ENCODE measurements at places on chromosomes 5 and 9.

- DNase-seq: no peak
Observed at GRCh38 chr9:135920256-135920930, 13.0 kb upstream of the CAMSAP1 start.

DNA sequence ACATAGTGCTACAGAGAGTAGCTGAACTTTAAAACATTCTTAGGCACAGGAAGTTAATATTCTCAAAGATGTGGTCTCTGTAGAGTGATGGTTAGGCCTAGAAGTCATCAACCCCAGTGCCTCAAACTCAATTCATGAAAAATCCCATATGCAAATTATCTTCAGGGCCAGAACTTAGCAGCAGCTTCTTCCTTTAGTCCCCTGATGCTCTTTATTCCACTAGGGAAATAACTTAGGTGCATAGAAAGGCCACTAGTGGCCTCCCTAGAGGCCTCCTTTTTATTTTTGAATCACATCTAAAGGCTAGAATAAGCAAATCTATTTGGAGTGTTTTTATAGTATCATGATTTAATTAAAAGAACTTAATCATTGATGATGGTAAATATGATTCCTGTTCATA, 88.3 kb downstream of the GIN1 start:
- DNase-seq: no peak

GRCh38 chr5:168370831-168371230, 79.4 kb downstream of the WWC1 start:
- DNase-seq: no peak

DNA sequence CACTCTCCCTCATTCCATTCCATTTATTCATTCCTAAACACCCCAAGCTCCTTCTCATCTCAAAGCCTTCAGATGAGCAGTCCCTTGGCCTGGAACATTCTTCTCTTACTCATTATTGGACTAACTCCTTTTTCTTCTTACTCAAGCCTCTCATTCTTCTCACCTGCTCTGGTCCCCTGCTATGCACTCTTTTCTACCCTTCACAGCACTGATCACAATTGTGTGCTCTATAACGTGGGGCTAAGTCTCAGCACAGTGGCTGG, 212.4 kb downstream of the MAPKAP1 start:
- DNase-seq: no peak

DNA sequence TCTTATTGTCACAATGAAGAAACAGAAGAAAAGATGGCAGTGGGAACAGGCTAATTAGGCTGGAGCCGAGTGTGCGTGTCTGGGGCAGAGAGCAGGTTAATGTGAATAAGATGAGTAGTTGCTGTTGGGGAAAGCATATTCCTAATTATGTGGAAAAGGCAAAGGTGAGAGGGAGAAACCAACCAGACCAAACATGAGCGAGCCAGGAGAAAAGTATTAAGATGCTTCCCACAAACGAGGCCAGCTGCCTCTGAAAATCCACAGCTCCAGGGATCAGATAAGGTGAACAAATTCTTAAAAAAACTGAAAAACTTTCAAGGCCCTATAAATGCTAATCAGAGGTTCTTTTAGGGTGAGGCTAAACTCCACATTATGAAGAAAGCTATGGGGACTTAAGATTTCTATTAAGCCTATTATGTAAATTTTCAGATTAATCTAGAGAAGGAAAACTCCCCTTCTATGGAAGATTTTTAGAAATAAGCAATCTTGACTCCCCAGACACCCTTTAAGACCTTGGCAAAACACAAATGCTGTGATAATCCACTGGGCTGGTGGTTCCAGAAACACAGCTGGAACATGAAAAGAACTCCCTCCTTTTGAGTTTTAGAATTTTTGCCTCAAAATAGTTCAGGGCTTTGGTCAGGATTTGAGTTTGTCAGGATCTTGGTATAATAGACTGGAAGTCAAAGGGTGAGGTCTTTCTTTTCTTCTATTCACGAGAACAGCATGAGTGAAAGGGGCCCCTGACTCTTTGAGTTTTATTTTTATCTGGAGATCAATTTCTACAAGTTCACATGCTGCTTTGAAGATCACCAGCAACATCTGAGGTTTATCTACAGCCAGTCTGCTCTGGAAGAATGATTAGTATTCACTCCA, 238.1 kb downstream of the SPOCK1 start:
- DNase-seq: no peak

- DNase-seq: no peak
Observed at GRCh38 chr5:178150977-178151734, 2.5 kb downstream of the NHP2 start.

- no peak for DNase-seq
Observed at GRCh38 chr5:36276864-36277263, 24.8 kb downstream of the RANBP3L start.

DNA sequence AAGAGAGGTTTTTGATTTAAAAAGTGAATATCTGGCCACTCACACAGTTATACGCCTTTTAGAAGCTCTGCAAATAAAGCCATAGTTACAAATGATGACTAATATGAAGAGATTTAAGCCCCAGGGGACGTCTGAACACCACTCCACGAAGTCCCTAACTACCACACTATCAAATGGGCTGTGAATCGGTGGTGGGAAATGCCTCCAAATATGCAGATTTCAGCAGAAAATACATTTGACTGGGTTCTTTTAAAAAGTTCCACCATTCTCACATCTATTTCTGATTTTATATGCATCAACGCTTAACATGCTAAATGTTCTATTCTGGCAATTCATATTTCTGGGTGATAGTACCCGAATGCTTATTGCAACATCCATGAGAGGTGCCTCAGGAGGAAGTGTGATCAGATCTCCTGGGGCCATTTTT, 22.5 kb downstream of the TICAM2 start:
- peak; percentile 64 for DNase-seq

DNA sequence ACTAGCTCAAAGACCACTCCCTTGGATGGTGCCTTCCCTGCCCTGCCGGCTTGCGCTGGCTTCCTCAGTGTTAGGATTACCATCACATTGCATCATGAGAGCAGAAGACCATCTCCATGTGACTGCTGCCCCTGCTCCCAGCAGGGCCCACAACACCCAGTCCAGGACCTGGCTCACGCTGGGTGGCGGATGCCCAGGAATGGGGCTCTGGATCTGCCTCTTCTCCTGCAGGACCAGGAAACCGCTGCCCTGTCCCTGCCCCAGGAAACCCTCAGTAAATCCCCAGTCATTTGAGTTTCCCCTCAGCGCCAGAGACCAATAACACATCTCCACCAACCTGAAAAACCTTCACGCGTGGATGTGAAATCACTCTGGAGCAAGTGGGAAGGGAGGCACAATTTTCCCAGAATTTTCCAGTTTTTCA, 3.3 kb upstream of the RNF44 start:
- no peak for DNase-seq

GRCh38 chr5:67495072-67495471, 298.5 kb upstream of the CD180 start:
- DNase-seq: no peak

DNA sequence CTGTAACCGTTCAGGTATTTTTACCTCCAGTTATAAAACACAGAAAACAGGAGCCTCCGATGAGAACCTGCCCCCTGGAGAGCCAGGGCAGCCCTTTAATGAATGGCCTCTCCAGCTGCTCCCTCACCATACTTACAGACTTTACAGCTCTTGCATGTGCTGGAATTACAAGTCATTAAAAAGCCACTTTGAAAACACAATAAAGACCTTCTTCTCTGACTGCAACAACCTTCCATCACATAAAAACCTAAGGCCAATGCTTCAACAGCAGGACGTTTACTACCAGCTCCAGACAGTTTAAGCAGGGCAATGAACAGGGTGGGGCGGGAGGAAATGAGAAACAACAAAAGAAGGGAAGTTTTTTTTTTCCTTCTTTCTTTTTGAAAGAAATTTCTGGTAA, 213.8 kb downstream of the MLLT3 start:
- no peak for DNase-seq

GRCh38 chr5:32601623-32602295, 16.4 kb downstream of the SUB1 start:
- DNase-seq: no peak

GRCh38 chr9:1956958-1957357, 58.2 kb upstream of the SMARCA2 start:
- DNase-seq: no peak

GRCh38 chr9:34964458-34964857, 6.4 kb downstream of the PHF24 start:
- no peak for DNase-seq

DNA sequence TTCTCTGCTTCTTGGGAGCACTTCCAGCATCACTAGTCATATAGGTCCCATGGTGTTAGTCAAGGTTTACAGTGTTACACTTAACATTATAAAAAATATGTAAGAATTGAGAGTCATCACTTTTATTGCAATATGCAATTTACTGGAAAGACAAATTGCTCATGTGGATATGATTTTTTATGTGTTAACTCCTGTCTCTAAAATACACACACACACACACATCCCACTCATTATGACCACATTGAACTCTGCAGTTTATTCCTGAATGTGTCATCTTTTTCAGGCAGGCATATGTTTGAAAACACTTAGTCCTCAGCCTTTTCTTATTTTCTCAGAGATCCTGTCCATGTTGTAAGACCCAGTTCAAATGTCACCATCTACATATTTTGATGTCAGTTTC, 148.5 kb upstream of the MRPS30 start:
- DNase-seq: no peak

DNA sequence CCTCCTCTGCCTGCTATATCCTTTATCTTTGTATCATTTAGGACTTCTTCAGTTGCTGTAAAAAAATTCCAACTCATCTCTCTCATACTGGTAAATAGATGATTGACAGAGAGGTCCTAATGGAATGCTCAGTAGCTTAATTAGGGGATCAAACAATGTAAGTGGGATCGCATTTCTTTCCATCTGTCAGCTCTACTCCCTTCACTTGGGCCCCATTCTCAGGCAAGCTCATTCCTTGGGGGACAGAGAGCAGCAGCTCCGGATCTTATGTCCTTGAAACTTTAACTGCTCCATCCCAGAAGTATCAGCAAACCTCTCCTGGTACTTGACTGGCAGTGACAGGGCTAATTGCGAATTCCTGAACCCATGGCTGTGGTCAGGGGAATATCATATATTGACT, 146.7 kb downstream of the YTHDC2 start:
- DNase-seq: no peak

- no peak for DNase-seq
Observed at GRCh38 chr5:149195337-149195887, 54.1 kb downstream of the ABLIM3 start.

- no peak for DNase-seq
Observed at GRCh38 chr5:132807163-132807838, 5.8 kb upstream of the SOWAHA start.

- no peak for DNase-seq
Observed at GRCh38 chr9:136881691-136882108, 4.6 kb upstream of the TRAF2 start.

DNA sequence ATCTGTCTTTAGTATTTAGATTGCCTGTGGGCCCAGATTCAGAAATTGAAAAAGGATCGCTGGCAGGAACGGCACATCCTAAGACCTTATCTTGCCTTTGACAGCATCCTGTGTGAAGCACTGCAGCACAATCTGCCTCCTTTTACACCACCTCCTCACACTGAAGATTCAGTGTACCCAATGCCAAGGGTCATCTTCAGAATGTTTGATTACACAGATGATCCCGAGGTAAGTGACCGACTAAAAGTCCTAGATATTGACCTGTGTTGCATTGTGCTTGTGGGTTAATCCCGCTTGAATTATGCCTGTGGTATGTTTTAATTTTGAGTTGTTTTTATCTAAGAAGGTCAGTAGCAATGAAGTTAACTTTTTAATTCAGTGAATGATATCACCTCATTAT, 14.4 kb downstream of the NCBP1 start:
- no peak for DNase-seq

GRCh38 chr5:57650360-57651069, 167.9 kb upstream of the ACTBL2 start:
- DNase-seq: peak; percentile 70

- peak; percentile 96 for DNase-seq
Observed at GRCh38 chr9:19154135-19154612, 26.9 kb upstream of the PLIN2 start.

GRCh38 chr9:80500300-80500699, 928.5 kb downstream of the TLE4 start:
- DNase-seq: no peak

DNA sequence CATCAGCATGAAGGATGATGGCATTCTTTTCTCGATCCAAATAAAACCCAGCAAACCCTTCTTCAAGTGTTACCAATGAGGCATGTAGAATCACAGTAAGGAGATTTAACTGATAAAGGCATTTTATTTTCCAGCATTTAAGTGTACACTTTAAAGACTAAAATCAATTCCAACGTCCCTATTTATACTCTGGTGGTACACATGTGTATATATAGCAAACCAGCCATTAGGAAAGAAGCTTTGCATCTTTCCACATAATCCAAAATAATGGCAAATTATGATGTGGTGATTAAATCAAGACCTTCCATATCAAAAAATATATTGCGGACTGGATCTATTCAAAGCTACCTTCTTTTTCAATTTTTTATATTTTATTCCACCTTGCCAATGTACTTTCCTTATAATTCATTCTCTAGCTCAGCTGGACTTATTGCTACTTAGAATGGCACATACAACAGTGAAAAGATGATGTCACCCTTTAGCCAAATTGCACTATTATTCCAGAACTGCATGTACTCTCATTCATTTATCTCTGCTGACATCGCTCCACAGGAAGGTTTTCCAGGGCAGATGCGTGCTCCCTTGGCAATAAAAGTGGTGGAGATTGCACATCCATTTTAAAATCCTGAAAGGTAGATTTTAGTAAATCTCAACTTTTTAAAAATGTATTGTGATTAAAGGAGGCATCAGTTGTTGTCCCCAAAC, 63.3 kb upstream of the SLC30A5 start:
- no peak for DNase-seq

GRCh38 chr5:2669913-2670312, 81.6 kb downstream of the IRX2 start:
- DNase-seq: no peak

- DNase-seq: peak; percentile 22
Observed at GRCh38 chr5:145463634-145464033, 371.5 kb downstream of the PRELID2 start.

DNA sequence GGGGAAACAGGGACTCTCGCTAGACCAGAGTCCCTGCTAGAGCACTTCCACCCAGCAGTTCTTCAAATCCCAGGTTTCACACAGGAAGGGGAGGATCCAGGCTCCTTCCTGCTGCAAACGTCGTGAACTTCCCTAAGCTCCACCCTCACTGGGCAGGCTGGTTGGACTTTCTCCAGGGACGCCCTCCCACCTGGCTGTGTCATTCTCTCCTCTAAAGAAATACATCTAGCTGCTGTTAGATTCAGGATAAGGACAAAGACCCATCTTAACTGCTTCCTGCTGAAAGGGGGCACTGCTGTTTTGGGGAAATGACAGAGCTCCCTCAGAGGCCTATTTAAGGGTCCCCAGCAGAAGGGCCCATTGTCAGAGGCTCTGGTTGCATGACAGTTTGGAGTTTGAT, 230.7 kb downstream of the SEMA6A start:
- DNase-seq: no peak

DNA sequence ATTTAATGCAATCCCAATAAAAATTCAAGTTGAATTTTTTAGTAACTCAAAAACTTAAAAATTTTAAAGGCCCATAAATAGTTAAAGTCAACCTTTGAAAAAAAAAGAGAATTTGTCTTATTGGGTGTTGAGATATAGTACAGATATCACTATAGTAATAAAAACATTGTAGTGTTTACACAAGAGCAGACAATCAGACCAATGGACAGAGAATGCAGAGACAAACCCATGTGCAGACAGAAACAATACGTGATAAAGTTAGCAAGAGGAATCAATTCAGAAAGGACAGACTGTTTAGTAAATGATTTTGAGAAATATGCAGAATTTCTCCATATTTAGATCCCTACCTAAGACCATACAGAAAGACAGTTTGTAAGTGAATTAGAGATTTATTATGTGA, 33.9 kb downstream of the GOLGA1 start:
- DNase-seq: peak; percentile 16

GRCh38 chr9:74771672-74772071, 116.0 kb downstream of the TRPM6 start:
- no peak for DNase-seq

Data from brain microvascular endothelial cell (primary cell).